CD4-positive, alpha-beta T cell treated with Interleukin-17A for 1 hour (primary cell): ENCODE measurements at places on chromosomes 6 and 20.

GRCh38 chr20:19407736-19408135 lies 195.3 kb downstream of the SLC24A3 start:
- DNase-seq = no peak

DNA sequence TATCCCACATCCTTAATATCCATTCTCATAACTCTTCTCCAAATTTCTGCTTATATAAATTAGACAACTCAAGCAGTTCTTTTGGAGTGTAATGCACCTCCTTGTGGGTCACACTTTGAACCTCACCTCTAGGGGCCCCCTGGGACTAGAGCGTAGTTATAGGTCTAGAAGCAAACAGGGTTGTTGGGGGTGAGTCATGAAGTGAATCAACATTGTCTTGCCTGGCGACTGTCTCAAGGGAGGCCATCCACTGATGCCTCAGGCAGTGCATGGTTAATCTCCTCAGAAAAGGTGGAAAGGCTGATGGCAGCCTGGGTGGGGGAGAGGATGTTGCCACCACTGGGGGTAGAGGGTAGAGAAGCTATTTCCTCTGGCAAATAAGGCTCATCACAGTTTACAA lies 129.1 kb downstream of the TNFRSF21 start:
- DNase-seq = no peak

- no peak for DNase-seq
These were observed 13.8 kb upstream of the PCK1 start for GRCh38 chr20:57546956-57547649.

GRCh38 chr6:164294047-164294784 lies 879.7 kb downstream of the QKI start:
- no peak for DNase-seq

DNA sequence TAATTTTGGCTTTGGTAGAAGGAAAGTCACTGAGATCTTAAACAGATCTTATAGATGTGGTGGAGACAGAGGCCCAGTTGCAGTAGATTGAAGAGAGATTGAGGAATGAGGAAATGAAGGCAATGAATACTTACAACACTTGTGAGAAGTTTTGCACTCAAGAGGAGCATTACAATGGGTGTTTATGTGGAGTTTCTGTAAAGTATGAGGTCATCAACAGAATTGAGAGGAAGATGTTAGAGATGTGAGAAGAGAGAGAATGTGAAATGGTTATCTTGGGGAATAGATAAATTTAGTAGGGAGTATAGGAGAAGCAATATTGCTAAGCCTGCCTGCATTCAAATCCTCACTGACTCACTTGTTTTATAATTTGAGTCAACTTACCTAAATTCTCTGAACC lies 83.4 kb downstream of the GFRAL start:
- no peak for DNase-seq

DNA sequence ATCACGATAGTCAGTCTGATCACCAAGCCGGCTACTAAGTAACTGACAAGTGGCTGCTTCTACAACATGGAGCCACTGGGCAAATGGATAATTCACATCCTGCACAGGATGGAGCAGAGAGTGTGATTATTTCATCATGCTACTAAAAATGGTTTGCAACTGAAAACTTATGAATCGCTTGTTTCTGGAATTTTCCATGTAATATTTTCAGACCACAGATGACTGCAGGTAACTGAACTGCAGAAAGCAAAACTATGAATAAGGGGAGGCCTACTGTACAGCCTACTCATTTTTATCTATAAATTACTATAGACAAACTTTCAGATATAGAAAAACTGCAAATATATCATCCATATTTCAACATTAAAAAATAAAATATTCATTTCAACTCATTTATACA lies 91.5 kb downstream of the EPB41L2 start:
- DNase-seq = no peak

GRCh38 chr20:48822879-48823385 lies 4.9 kb downstream of the PREX1 start:
- DNase-seq = peak; percentile 54

DNA sequence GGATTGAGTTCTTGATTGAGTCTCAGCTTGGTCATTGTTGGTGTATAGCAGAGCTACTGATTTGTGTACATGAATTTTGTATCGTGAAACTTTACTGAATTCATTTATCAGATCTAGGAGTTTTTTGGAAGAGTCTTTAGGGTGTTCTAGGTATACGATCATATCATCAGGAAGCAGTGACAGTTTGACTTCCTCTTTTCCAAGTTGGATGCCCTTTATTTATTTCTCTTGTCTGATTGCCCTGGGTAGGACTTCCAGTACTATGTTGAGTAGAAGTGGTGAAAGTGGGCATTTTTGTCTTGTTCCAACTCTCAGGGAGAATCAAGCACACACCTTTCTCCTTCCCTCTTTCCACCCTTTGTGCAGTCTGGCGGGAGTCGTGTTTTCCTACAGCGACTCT lies 26.4 kb downstream of the RPP40 start:
- DNase-seq = no peak

DNA sequence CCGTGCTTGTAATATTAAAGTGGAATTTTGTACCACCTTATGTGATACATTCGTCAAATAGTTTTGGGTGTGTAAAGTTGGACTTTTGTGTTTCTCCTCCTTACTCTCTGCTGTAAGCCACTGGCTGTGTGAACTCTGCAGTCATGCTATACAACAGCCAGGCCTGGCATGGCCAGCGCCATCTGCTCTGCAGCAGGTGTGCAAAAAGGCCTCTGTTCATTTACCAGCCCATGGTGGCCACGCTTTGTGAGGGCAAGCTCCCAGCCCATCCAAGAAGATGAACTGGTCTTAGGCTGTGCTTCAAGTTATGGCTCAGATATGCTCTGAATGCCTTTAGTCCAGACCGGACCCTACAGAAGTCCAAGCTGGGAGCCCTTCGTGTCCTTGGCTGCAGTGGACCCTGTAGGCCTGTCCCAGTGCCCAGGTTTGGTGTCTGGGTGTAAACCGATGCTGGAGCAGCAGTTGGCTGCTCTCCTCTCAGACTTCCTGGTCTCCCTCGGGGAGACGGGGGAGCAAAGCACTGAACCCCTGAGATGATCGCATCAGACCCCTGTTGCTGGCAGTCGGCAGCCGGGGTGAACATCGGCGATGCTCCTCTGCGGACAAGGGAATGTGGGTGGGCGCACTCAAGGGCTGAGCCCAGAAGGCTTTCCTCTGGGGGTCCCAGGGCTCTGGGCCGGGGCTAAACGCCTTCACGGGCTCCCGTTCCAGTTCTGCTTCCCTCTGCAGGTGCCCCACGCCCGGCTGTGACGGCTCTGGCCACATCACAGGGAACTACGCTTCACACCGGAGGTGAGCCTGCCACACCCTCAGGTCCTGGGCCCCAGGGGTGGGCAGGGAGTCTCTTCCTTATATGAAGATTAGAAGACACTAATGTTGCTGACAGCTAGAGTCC lies 28.6 kb upstream of the PCMTD2 start:
- DNase-seq = peak; percentile 54

GRCh38 chr6:56370561-56371211 lies 123.3 kb upstream of the COL21A1 start:
- DNase-seq = no peak

DNA sequence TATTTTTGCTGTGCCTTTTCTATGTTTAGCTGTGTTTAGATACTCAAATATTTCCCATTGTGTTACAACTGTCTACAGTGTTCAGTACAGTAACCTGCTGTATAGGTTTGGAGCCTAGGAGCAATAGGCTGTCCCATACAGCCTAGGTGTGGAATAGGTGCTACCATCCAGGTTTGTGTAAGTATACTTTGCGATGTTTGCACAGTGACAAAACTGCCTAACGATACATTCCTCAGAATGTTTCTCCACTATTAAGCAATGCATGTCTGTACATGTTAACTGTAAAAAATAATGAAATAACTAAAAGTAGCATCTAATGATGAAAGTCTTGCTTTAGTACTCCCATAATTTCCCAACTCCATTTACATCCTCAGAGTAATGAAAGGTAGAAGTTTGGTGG lies 46.0 kb downstream of the SERAC1 start:
- DNase-seq = no peak

GRCh38 chr20:64010711-64011237 lies 25.2 kb upstream of the C20orf204 start:
- no peak for DNase-seq

- peak; percentile 74 for DNase-seq
These were observed at the start of gene HLA-DRB1 for GRCh38 chr6:32589596-32590449. TSS of gene HLA-DRB1 (minus strand) at chr6:32589848. CDS start at chr6:32589742, 106 bp downstream.

- no peak for DNase-seq
These were observed 37.6 kb downstream of the ZMYND8 start for GRCh38 chr20:47318586-47319516.

GRCh38 chr6:20664250-20664649 lies 130.0 kb downstream of the CDKAL1 start:
- no peak for DNase-seq

DNA sequence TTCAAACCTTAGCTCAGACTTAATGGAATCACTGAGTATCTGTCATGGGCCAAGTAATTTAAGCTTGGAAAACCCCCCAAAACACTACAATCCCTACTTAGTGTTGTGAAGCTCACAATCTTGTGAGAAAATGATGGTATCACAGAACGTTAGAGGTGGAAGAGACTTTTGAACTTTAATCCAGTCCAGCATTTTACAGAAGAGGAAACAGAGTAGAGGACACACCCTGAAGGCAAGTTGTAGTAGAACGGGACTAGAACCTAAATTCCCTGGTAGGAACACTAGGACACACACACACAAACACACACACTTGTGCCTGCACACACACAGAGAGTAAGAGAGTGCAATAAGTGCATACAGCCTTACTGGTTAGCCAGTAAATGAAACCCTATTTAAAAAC lies 50.2 kb upstream of the CAP2 start:
- no peak for DNase-seq

GRCh38 chr6:125558907-125559306 lies 190.5 kb upstream of the HEY2 start:
- no peak for DNase-seq

DNA sequence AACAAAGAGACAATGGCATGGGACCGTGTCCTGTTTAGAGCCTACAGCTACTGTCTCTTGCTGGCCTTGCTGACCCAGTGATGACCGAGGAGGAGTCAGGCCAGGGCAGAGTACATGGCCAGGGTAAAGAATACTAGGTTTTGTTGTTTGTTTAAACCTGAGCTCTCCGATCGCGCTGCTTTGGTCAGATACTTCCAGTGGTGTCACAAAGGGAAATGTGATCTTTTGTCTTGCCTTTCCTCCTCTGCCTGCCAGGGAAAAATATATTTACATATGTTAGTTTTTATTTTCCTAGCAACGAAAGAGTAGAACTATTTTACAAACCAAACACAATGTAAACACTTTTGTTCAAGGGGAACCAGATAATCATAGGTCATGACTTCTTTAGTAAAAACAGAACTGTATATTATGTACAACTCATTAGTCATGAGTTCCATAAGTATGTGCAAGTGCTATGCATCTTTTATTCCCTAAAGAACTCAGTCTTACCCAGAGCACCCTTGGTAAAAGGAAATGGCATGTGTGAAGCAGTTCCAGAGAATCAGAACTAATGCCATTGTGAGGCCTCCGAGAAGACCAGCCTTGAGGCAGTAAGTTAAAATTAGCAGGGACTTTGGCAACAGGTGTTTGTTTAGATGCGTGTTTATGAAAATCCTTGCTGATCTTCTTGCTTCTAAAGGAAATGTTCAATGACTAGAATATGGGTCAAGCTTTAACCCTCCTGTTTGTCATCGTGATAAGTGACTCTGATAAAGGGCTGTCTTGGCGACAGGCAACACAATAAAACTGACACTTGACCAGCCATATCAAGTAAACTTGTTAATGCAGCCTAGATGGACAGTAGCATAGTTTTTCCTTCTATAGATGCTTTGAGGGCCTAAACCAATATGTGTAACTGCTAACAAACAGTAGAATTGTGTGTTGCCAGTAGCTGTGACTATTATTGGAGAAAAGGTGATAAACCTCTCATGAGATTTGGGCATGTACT lies 204.6 kb downstream of the NKAIN2 start:
- no peak for DNase-seq

DNA sequence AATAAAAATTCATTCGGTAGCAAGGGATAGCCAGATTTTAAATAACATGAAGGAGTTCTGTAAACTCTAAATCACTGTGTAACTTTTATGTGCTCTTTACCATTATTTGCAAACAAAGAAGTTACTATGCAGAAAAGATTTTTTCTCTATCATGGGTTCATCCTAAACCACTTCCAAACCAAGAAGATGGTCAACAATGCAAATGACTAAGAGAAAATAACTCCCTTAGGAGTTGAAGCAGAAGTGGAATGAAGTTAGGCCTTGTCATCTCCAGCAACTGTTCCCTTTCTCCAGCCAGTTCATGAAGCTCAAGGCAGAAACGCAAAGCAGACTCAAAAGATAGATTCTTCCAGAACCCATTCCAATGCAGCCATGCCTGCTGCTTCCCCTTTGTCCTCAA lies 66.0 kb downstream of the MBOAT1 start:
- DNase-seq = no peak

GRCh38 chr20:49687595-49688567 lies 25.8 kb downstream of the B4GALT5 start:
- DNase-seq = no peak

DNA sequence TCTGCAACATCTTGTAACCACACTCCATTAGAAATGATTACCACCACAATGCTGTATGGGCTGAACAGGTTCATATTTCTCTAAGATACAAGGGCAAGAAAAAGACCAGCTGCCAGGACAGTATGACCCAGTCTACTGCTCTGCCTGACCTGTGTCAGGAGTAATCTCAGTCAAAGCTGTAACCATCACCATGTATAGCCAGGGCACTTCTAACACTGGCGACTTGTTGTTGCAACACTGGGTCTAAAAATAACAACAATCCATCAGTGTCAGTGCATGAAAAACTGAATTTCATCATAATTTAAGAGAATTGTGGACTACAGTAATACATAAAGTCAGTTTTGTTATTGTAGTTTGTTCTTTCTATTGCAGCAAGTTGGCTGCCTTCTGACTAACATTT lies 738.6 kb upstream of the ADGRB3 start:
- DNase-seq = no peak

DNA sequence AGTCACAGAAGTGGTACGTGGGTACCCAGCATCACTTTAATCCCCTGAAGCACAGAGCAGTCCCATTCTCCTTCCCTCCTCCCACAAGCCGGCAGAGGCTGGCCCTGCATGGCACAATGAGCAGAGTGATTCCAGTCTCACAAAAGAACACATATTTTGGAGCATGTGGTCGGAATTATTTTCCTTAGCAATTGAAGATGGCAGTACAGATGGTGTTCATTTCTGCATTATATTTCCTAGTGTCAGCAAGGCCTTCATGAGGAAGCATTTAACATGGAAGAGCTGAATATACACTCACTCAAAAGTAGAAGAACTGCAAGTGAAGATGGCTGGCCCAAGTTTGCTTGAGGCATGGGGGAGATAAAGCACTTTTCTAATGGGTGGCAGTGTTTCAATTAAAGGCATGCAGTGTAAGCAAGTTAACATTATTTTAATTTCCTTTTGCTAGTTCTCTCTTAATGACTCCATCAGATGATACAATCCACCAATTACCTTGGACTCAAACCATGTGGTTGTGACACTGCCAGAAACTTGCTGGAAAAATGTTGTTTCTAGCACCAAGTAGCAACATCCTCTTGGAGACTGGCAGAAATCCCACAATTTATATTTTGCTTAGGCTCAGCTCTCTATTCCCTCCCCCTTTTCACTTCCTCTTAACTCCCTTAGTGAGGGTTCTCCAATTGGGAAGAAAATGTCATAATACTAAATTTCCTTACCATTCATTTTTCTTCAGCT lies 74.4 kb downstream of the ARHGAP18 start:
- no peak for DNase-seq

GRCh38 chr6:50520326-50521266 lies 192.7 kb upstream of the TFAP2D start:
- no peak for DNase-seq

GRCh38 chr6:142816031-142816430 lies 128.9 kb downstream of the HIVEP2 start:
- DNase-seq = no peak

- no peak for DNase-seq
These were observed 91.0 kb downstream of the FYN start for GRCh38 chr6:111782192-111782809.

- no peak for DNase-seq
These were observed 8.2 kb upstream of the MDFI start for GRCh38 chr6:41630069-41630468.
